ENCODE measurements at places on chromosomes 3 and 15. TPM values are rescaled to one million over a fixed set of nuclear protein-coding genes. Genes with fewer than 3 reads are reported as not detected.

Gene C3orf70
- polyA plus RNA-seq = not detected

Gene ZNF662
- polyA plus RNA-seq = not detected

Gene MORC1
- polyA plus RNA-seq = not detected

Gene SENP7
- 3.1 TPM for polyA plus RNA-seq

Gene ERICH6
- polyA plus RNA-seq = not detected

Gene KCNMB2
- polyA plus RNA-seq = not detected

Gene IGSF10
- polyA plus RNA-seq = 0.79 TPM

Gene AGBL1
- polyA plus RNA-seq = not detected

Gene PRR20G
- not detected for polyA plus RNA-seq

All from A549 (cell line).